Common myeloid progenitor, CD34-positive (primary cell): ENCODE measurements at places on chromosomes 5 and 9.

DNA sequence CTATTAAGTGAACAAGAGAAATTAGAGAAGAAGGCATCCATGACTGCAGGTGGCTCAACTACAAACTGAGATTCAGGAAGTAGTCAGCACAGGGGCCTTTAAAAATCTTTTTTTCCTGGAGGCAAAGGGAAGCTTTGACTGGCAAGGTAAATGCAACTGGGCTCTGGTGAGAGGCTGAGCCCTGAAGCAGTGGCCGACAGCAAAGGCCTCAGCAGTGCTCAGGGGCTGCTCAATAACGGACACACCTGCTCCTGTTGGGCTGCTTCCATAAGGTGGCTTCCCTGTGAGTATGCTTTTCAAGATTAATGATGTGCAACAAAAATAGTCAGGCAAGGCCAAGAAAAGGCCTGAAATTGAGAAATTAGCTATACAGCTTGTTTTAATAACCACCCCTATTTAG is 134.2 kb upstream of the RGMB start:
- no peak for DNase-seq

GRCh38 chr5:135324897-135325650 is 74.0 kb downstream of the MACROH2A1 start:
- DNase-seq = no peak

DNA sequence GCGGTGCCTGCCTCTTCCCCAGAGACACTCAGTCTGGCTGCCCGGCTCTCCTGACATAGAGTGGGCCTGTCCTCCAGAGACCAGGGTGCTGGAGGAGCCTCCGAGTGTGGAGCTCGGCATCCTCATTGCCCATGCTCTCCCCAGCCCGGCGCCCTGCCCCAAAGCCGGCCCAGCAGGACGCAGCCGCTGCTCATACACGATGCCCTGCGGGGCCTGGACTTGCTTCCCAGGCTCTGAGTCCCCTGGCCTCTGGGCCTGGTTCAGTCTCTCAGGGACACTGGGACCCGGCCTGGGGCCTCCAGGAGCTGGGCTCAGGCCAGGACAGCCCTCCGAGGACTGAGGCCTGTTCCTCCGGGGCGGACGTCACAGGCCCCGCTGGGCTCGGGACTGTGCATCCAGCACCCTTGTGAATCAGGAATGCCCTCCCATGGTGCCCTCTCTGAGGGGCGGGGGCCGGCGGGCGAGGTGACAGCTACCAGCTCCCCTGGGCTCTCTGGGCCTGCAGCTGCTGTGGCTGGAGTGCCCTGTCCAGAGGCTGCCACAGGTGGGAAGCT is 23.2 kb downstream of the TPPP start:
- no peak for DNase-seq

GRCh38 chr5:156534085-156534484 is 207.1 kb downstream of the SGCD start:
- no peak for DNase-seq

DNA sequence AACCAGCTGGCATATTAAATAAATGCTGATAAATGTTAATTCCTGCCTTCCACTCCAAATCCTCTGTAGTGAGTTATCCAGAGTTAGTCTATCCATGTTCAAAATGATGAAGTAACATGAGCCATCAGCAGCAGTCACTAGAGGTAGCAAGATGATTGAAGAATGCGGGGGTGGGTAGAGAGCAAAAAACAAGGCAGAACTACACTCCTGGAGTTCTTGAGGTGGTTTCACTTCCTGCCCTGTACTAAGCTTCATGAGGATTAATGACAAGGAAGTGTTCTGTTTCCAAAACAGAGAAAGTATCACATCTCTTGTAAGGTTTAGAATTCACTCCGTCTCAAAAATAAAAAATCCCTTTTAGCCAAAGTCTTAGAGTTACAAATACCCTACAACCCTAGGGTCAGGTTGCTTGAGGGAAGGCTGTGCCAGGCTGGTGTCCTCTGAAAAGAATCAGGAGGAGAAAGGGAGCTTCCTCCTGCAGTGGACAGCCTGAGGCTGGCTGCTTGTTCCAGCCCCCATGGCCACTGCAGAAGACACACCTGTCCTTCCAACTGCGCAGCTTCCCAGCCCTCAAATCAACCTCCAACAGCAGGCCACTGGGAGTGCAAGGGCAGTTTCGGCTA is 180.2 kb downstream of the DENND1A start:
- DNase-seq = peak; percentile 8

- DNase-seq = no peak
These were observed 43.2 kb downstream of the DAB2IP start for GRCh38 chr9:121694600-121694999.

DNA sequence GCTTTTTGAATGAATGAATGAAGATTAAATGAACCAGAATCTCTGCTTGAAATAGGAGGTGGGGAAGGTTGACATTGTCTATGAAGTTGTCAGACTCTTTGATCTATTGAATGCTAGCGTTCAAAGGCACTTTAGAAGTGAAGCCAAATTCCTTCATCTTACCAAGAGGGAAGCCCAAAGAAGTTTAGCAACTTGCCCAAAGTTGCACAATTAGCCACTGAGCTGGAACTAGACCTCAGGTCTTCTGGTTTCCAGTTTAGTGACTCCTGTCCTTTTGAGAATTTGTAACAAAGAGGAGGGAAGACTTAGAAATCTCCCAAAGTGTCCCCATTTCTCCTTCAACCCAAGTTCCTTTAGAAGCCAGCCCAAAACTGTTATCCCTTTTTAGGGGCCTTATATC is 20.7 kb upstream of the SLC1A3 start:
- DNase-seq = no peak

DNA sequence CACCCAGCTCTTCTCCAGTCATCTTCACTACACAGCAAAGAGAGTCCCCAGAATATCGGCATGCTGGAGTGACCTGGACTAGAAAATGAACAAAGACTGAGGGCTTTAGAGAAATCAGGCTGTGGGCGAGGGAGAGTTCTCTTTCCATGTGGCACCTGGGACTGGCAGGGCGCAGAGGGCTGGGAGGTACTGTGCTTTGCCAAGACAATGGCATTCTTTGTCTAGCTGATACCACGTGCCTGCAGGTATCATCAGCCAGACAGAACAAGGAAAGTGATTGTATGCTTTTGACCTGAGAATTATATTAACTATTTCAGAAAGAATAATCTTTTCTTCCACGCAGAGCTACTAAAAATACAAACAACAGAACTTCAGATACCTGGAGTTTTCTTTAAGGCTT is 30.5 kb downstream of the DDX31 start:
- DNase-seq = no peak

GRCh38 chr5:157761690-157762621 is 18.4 kb downstream of the LSM11 start:
- peak; percentile 72 for DNase-seq

GRCh38 chr5:179841621-179842020 is 17.0 kb downstream of the MRNIP start:
- DNase-seq = no peak

- no peak for DNase-seq
These were observed 21.0 kb upstream of the FAM151B start for GRCh38 chr5:80466669-80467485.

DNA sequence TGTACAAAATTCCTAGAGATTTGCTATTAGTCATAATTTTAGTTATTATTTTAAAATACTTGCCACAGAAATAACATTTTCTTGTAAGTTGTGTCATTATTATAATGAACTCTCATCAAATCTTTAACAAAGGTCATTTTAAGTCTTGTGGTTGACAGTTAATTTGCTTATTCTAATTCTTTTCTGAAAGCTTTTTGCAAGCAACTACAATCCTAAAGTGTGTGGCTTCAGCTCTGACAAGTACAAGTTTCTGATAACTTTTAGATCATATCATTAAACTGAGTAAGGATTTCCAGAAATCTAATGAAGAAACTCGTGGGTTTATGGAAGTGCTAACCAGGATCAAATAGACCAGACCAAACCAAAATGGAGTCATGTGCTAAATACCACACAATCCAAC is 86.4 kb downstream of the SFXN1 start:
- no peak for DNase-seq

DNA sequence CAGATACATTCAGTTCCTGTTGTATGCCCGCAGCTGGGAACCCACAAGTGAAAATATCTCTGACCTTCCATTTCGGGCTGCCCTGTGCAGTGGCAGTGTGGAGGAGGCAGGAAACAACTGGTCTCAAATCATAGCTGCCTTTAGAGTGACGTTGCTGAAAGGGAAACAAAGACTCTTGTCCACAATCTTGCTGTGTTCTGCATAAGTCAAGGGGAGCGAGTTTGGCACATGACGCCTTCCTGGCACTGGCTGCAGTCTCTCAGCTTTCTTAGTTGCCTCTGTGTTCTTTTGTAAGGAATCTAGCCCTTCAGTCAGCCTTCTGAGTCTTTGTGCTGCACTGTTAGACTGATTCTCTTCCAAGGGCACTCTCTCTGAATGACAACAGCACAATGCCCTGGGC is 24.0 kb downstream of the ADAMTS16 start:
- DNase-seq = no peak

GRCh38 chr9:127694890-127695720 is 11.7 kb upstream of the CFAP157 start:
- no peak for DNase-seq

GRCh38 chr9:111039231-111039906 is 1.1 kb upstream of the LPAR1 start:
- DNase-seq = peak; percentile 46

- DNase-seq = no peak
These were observed 111.4 kb downstream of the DCP2 start for GRCh38 chr5:113087976-113088514.

GRCh38 chr5:172335721-172336120 is 52.2 kb upstream of the UBTD2 start:
- DNase-seq = no peak

GRCh38 chr5:131685516-131686171 is 50.6 kb upstream of the RAPGEF6 start:
- DNase-seq = no peak

DNA sequence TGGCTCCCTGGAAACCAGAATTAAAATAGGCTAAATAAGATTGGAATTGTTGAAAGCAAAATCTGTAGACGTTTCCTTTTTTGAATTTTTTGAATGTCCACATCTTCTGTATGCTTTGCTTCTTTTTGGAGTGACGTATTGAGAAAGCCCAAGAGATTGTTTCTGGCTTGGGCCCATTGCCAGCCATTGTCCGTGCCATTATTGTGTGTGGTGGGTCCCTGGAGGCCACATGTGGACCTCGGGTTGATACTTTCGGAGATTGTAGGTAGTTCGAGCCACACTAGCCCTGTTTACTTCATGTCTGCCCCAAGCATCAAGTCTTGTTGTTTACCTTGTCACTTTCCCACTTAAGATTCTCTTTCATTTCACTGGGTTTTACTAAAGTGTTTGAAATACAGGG is 106.0 kb downstream of the PALM2AKAP2 start:
- no peak for DNase-seq

DNA sequence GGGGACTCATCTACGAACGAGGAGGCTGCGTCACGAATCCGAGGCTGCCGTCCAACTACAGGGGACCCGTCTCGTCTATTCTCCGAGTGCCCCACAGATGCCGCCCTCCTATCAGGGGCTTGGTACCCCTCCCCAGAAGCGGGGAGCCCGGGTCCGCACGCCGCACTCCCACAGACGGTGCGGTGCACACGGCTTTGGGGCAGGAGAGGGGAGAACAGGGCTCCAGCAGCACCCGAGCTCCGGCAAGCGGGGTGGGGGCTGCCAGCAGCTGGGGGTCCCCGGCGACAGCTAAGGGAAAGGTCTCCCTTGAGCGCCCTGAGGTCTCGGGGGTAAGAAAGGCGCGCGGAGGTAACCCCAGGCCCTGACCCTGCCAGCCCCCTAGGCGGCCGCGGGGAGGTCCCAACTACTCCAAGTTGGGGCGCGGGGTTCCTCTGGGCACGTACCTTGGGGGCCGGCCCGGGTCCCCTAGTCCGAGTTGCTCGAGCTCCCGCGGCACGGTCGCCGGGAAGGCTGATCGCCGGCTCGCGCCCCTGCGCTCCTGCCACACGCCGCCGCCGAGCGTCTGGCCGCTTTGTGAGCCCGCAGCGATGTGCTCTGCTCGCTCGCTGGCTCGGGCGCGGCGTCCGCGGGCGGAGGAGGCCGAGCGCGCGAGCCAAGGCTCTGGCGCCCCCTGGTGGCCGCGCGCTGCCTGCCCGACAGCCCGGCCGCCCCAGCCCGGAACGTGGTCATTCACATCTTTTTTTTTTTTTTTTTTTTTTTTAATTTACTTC is at the start of gene SPOCK1:
SPOCK1 (minus strand) TSS at position 591 of the 770 bp plus-strand sequence.
- DNase-seq = peak; percentile 85

DNA sequence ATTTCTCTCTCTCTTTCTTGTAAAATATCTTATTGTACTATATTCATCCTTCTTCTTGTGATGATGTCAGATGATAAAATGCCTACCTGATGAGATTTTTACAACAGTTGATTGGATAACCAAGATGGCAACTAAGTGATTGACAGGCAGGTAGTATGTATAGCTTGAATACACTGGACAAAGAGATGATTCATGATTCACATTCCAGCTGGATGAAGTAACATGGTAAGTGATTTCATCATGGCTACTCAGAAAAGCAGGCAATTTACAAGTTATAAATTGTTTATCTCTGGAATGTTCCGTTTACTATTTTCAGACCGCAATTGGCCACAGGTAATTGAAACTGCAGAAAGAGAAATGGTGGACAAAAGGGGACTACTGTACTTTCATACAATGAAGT is 1471.7 kb upstream of the C9orf72 start:
- DNase-seq = no peak

GRCh38 chr5:116730706-116731105 is 156.1 kb upstream of the SEMA6A start:
- DNase-seq = no peak

- no peak for DNase-seq
These were observed 423 bp downstream of the IPPK start for GRCh38 chr9:92669527-92669889.

DNA sequence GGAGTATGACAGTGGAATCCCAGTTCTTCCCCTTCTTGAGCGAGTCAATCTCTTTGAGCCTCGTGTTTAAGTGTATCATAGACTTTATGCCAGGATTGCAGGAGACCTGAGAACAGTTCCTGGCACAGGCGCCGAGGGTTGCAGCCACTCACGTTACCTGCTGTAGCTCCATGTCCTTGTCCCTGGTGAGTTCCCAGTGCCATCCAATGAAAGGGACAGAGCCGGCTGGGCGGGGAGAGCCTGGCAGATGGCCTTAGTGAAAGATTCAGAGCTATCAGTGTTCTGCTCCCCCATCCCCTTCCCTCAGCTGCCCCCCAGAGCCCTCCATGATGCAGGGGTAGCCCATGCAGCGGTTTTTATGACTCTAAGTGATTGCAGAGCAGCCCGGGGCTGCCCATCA is 554.0 kb downstream of the BNC2 start:
- no peak for DNase-seq

DNA sequence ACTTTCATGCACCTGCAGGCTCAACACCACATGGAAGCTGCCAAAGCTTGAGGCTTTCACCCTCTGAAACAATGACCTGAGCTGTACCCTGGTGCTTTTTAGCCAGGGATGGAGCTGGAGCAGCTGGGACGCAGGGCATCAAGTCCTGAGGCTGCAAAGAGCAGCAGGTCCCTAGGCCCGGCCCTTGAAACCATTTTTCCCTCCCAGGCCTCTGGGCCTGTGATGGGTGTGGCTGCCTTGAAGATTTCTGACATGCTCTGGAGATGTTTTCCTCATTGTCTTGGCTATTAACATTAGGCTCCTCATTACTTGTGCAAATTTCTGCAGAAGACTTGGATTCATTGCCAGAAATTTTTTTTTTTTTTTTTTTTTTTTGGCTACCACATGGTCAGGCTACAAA is 30.3 kb upstream of the GHR start:
- DNase-seq = no peak
